ENCODE measurements at places on chromosomes 4 and X. TPM values are rescaled to one million over a fixed set of nuclear protein-coding genes. Genes with fewer than 3 reads are reported as not detected.
A peak's percentile ranks its signal among the peaks of the same experiment; 100 is the strongest.

The ARSJ gene
- 7.1 TPM for total RNA-seq

DNA sequence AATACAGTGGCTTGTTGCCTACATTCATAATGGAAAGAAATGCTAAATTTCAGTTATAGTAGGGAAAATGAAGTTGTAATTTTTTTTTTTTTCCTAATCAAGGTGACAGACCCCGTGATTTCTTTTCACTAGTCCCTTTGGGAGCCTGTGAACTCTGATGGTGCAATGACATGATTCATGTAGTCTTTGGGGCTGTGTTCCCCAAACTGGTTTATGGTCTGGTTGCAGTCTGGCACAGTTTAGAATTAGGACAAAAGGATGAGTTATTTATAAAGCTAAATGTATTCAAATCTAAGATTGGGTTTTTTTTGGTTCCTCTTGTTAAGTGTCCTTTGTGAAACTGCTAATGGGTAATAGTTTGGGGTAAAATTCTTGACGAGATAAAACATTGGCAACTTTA is 66.0 kb downstream of the REPS2 start:
- DNase-seq = no peak

GRCh38 chr4:100497791-100498190 is 20.0 kb downstream of the EMCN start:
- no peak for DNase-seq

The RTL3 gene
- 1.4 TPM for total RNA-seq

GRCh38 chr4:98749206-98749605 is 90.8 kb upstream of the TSPAN5 start:
- DNase-seq = no peak

DNA sequence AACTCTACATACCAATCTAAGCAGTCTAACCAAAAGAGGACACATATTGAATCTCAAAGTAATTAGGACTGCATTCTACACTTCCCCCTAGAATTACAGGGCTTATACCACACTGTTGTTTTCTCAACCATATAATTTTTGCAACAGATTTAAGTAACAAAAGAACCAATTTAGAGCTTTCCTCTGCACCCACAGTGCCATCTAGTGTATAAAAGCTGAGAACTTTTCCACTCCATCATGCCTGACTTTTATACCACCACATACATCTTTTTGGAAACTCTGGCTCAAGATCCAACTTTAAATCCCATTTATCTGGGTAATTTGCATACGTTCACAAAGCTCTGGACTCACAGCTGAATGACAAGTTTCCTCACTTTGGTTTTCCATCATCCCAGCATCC is 99.5 kb downstream of the EFHC2 start:
- peak; percentile 40 for DNase-seq

DNA sequence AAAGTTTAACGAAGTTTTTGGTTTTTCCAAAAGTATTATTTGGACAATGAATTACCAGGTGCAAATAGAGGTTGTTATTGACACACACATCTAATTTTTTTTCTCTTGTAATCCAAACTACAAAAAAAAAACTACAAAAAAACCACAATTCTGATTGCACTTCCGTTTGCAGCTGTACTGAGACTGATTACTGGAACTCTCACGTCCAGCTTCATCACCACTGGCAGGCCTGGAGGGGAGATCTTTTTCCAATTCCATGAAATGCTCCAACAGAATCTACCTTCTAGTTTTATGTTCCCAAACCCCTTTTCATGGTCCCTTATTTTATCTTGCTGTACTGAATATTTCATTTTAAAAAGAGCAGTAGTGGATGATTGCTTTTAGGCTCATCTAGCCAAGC is 1118.3 kb downstream of the C4orf33 start:
- peak; percentile 2 for DNase-seq

- no peak for DNase-seq
Measured at GRCh38 chrX:48532161-48532560, 7.4 kb upstream of the TBC1D25 start.

DNA sequence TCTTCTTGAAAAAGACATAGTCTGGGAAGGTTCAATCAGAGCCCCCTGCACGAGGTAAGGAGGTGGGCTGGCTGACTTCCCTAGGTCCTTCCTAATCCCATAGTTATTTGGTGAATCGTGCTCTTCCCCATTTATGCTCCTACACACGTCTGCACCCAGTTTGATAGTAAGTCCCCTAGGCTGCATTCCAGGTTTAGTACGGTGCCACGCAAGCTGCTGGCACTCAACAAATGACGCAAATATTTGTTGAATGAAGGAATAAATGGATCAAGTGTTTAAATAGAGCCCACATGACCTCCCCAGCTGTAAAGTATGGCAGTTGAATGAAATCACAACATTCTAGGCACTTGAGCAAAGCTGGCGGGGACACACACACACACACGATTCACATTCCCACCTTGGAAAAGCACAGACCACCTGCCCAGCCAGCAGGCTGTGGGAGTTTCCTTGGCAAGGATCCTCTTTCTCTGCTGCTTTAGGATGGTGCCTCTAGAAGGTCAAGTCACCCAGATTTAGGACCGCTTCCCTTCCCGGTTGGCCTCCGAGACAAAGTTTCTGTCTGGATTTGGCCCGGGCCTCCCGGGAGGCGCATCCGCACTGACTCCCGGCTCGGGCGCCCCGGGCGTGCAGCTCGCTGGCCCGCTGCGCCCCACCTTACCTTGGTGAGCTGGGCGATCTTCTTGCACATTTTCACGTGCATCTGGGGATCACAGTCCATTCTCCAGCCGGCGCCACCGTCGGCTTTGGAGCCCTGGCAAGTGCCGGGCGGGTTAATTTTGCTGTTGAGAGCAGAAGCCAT is 721 bp downstream of the FAM184B start:
- DNase-seq = peak; percentile 12

The SLC7A11 gene
- total RNA-seq = 7.1 TPM

GRCh38 chrX:129726307-129727111 is 12.3 kb upstream of the XPNPEP2 start:
- peak; percentile 45 for DNase-seq

The SPANXA1 gene
- total RNA-seq = 69.2 TPM
